CD4-positive, alpha-beta T cell treated with Interleukin-21 for 1 hour (primary cell): ENCODE measurements at places on chromosomes 13 and 19.

- DNase-seq: no peak
These were observed 43.0 kb upstream of the C13orf42 start for GRCh38 chr13:51154029-51154555.

- no peak for DNase-seq
These were observed 10.2 kb downstream of the JOSD2 start for GRCh38 chr19:50500753-50501151.

- no peak for DNase-seq
These were observed 66.8 kb upstream of the RAP2A start for GRCh38 chr13:97367016-97367822.

- no peak for DNase-seq
These were observed 4.1 kb upstream of the SIGLEC6 start for GRCh38 chr19:51535535-51535934.

GRCh38 chr13:40059540-40060232 lies 404.2 kb downstream of the COG6 start:
- no peak for DNase-seq
